ENCODE measurements at places on chromosomes 5 and 9. TPM values are rescaled to one million over a fixed set of nuclear protein-coding genes. Genes with fewer than 3 reads are reported as not detected.
A peak's percentile ranks its signal among the peaks of the same experiment; 100 is the strongest.

Gene FAXDC2
- polyA plus RNA-seq = 35.7 TPM

Gene OLFML2A
- polyA plus RNA-seq = 26.3 TPM

DNA sequence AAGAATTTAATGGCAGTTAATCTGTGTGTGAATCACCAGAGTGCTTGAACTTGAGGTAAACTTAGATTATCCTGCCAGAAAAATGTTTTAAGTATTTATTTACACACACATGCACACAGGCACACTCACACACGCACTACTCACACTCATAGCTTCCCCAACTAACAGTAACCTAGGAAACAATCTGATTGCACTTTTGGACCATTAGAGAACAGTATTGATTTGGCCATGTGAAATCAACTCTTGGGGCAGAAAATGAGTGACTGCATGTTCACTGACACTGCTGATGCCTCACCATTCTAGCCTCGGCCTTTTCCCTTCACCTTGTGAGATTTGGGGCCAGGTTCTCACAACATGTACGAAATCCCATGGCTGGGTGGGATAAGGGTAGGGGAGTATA lies 64.1 kb downstream of the SLC1A3 start:
- DNase-seq = no peak

- no peak for DNase-seq
Measured at GRCh38 chr9:113738496-113738892, 137.6 kb upstream of the ZNF618 start.

- DNase-seq = no peak
Measured at GRCh38 chr9:136157477-136158265, 39.0 kb upstream of the TMEM250 start.

Gene SLC6A18
- 1.3 TPM for polyA plus RNA-seq

- no peak for DNase-seq
Measured at GRCh38 chr5:20166456-20166855, 178.5 kb upstream of the CDH18 start.

DNA sequence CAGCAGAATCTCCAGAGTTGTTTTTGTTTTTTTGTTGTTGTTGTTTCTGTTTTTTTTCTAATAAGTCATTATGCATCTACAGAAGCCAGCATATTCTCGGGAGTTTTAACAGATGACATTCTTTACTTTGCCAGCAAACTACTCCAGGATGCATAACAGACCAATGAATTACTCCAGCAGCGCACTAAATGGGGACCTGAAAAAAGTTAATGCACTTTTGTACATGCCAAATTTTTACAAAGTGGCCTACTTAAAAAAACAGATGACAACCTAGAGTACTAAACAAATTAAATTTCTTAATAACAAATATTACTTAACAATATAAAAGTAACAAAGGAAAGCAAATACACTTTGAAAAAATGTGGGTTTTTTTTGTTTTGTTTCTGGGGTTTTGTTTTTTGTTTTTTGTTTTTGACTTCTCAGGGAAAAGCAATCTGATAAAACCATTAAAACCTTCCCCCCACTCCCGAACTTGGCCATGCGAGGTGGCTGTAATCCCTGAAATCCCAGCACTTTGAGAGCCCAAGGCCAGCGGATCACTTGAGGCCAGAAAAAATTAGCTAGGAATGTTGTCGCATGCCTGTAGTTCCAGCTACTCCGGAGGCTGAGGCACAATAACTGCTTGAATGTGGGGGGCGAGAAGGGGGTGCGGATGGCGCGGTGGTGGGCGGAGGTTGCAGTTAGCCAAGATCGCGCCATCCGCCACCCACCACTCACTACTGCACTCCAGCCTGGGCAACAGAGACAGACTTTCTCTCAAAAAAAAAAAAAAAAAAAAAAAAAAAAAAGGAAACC lies 352.4 kb downstream of the CETN3 start:
- no peak for DNase-seq

DNA sequence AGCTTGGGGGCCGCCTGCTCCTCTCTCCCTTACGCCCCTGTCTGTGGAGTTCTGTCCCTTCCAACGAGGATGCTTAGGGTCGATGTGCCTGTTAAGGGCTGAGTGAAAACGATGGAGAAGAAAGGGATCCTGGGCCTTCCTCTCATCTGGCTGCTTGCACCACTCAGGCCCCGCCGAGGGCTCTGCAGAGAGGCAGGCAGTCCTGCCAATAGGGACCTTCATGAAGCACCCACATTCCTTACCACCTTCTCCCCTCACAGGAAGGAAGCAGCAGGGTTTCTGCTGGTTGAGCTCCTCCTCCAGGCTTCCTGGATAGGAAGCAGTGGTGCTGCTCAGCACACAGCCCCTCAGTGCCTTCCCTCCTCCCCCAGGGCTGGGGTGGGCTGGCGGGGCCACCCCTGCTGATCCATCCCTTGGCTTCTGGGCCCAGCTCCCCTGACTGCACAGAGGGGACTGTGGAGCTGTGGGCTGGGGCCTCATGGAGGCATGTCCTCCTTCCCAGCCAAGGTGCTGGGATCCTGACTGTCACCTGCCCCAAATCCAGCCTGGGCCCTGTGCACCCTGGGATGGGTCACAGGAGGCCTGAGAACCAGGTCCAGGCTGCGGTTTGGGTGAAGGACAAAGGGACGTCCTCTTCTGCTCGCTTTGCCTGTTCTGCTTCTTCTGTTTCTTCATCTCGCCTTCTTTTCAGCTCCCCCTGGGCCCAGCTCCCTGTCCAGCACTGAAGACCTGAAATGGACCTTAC lies 50.5 kb downstream of the AHRR start:
- no peak for DNase-seq

GRCh38 chr9:27142299-27142930 lies 33.4 kb downstream of the TEK start:
- DNase-seq = no peak

GRCh38 chr5:150674341-150674821 lies 13.3 kb downstream of the MYOZ3 start:
- DNase-seq = no peak

DNA sequence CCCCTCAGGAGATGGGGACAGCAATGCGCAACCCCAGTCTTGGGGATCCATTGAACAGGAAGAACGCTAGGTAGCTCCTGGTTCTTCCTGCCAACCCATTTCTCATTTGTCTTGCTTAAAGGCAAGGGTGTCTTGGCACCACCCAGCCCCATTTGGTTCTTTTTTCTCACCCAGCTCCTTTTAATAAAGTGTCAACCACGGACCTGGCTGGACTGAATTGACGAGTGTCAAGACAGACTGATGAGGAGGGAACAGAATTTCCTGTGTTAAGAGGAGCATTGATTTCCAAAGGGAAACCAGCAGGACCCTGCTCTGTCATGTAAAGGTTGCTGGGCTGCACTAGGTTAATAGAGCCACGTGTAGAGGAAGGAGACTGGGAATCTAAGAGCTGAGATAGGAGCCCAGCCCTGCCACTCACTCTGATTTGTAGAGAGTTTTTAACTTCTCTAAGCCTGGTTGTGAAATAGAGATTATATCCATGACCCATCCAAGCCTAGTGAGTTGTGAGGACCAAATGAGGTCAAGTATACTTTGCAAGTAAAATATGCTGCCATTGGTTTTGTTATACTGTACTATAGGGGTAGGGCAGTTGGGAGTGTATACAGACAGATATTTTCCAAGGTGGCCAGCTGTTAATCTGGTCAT lies 33.7 kb downstream of the OSTF1 start:
- no peak for DNase-seq

Gene REEP2
- polyA plus RNA-seq = 12.9 TPM

DNA sequence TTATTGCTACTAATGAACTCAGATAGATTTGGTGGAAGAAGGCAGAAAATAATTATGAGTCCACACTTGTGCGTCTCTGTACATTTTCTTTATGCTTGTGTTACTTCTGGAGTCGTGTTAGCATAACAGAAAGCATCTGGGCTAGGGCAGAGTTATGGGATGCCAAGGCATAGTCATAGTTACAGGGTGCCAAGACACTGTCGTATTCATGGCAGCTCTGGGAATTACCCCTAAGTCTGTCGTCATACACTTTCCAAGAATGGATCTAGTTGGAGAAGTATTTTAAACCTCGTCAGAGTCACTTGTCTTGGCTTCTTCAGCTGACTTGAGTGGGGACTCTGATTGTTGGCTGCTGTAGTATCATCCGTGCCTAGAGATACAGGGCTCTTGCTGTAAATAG lies 27.7 kb downstream of the CAMK4 start:
- DNase-seq = no peak

GRCh38 chr5:133942614-133943474 lies 25.6 kb downstream of the C5orf15 start:
- DNase-seq = no peak

GRCh38 chr5:23234197-23234596 lies 273.2 kb upstream of the PRDM9 start:
- no peak for DNase-seq

GRCh38 chr5:75006865-75007822 lies 45.2 kb downstream of the GCNT4 start:
- no peak for DNase-seq

Gene DMRT3
- polyA plus RNA-seq = 1.8 TPM

DNA sequence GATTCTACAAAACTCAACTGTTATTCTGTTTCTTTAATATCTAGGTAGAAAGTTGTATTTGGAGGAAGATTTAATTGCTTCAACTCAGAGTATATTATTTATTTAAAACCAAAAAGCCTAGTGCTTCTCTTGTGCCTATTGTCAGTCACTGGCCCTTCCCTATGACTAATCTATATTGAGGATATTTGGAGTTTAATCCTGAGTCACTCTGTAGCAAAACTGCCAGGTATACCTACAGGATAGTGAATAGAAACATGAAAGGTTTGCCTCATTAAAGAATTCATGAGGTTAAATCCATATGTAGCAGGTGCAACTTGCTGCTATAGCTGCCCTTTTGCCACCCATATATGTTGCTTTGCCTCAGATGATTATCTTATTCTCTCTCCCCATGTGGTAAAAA lies 15.1 kb downstream of the PLK2 start:
- no peak for DNase-seq

Gene COL27A1
- 27.1 TPM for polyA plus RNA-seq

DNA sequence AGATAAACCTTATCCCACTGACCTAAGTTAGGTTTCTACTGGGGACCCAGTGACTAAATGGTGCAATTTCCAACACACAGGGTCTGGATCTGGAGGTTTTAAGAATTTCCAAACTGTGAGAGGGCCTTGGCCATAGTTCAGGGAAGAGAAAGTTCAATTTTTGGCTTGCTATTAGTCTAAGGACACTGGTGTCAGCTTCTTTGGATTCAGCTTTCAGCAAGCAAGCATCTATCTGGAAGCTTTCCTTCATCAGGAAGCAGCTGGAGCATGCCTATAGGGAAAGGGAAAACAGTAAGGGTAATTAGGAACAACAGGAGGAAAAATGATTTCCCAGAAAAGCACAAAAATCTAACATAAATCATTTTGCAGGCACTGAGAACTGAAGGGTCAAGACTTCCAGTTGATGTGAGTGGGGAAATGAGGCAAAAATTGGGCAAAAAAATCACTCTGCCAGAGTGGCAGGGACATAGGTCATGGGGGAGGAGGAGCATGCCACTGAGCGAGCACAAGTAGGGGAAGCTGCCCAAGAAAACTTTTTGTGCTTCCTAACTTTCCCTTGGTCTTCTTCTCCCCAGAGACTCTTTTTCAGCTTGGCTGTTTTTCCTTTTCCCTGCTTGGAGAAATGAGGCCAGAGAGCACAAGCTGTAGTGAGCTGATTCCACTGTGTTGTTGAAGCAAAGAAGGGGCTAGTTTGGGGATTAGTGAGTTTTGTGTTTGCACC lies 299.6 kb downstream of the FGF10 start:
- DNase-seq = peak; percentile 13

DNA sequence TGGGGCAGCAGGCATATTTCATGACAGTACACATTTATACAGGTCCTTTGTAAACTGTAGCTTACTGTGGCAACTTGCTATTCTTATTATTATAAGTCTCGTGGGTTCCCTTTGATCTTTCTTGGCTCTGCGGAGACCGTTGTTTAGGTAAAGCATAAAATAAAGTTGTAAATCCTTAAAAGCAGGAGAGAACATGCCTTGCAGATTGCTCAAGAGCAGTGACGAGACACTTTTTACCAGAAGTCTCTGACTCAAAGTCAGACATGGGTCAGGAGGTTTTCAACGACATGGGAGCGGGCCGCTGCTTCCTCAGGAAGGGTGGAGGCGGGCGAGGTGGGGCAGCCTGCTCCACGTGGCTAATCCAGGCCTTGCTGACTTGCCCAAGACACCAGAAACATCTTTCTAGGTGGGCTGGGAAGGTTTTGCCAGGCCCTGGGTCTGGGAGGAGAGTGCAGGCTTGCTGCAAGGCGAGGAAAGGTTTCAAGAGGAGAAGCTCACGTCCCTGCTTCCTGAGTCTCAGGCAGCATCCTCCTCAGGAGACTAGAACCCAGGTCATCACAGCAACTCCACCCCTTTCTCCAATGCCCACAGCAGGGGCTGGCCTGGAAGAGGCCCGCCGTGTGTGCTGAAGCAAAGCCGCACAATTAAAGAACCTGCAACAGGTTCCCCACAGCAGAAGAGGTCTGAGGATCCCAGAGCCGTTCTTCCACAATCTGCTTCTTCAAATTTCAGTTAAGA lies 6.5 kb downstream of the TBC1D2 start:
- DNase-seq = no peak

DNA sequence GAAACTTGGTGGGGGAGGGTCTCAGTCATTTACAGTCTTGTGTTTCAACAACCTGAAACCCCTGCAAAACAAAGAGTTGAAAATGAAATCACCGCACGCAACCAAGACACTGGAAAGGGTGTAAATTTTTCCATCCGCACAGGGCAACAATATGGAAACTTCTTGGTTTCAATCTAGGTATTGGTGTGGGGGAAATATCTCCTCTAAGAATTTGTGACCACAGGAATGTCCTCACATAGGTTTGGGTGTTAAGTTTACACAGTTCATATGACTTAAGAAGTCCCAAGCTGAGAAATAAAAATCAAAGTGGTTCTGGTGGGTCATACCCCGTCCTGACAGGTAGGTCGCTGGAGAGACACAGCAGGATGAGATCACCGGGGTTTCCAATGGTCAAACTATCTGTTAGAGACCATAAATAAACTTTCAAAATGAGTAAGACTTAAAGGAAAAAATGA lies 51.9 kb upstream of the PIP5K1B start:
- no peak for DNase-seq

GRCh38 chr5:137995077-137995748 lies 37.7 kb downstream of the FAM13B start:
- DNase-seq = no peak

Gene PCDHGA8
- 0.52 TPM for polyA plus RNA-seq

Gene HBEGF
- polyA plus RNA-seq = 9.7 TPM

- no peak for DNase-seq
Measured at GRCh38 chr5:157545610-157546310, 29.8 kb downstream of the ADAM19 start.

Gene CER1
- 2.3 TPM for polyA plus RNA-seq

DNA sequence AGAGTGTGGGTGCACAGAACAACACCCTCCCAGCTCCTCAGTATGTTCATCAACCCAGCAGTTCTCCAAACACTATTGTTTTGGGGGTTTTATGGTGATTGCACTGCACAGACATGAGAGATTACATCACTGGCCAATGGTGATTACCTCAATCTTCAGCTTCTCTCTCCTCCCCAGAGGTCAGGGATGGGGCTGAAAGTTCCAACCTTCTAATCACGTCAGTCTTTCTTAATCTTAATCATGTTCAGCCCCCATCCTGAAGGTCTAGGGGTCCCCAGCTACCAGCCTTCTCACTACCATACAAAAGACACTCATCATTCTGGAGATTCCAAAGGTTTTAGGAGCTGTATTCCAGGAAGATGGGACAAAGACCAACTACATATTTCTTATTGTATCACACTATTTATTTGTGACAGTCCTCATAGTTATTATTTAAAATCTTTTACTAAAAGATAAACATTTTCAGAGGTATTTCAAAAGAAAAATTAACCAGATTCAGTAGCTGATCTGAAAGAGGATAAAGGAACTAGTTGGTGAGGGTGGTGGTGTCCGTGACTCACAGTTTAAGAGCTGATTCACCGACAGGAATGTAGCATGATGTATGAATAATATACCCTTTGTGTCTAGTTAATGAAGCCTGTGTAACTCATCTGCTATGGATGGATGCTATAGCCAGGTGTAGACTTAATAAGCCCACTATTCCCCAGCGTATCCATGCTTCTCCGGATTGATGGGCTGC lies 35.6 kb downstream of the RASEF start:
- DNase-seq = no peak

All from left renal cortex interstitium (tissue), 4 donors.